Small intestine (tissue), 16 donors: ENCODE measurements at places on chromosomes 2 and 18.
A peak's percentile ranks its signal among the peaks of the same experiment; 100 is the strongest.

GRCh38 chr2:219277703-219278654, 1.2 kb upstream of the DNAJB2 start:
- peak; percentile 83 for DNase-seq

DNA sequence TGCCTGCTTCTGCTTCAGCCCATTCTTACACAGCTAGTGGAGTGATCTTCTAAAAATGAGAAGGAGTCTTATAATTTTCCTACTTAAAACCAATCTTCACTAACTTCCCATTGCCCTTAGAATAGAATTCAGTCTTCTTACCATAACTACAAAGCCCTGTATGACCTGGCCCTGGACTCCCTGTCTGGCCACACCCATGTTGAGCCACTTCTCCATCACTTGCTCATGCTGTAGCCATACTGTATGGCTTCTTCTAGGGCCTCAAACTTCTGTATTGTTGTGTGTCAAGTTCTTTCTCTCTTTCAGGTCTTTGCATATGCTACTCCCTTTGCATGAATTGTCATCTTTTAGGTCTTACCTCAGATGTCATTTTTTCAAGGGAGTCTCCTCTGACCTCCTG, 11.2 kb downstream of the DGUOK start:
- DNase-seq, result no peak

GRCh38 chr2:44869761-44870160, 71.7 kb upstream of the SIX3 start:
- no peak for DNase-seq

GRCh38 chr2:97717613-97717995, 4.2 kb downstream of the ZAP70 start:
- no peak for DNase-seq

GRCh38 chr2:203688798-203689197, 17.6 kb upstream of the CD28 start:
- DNase-seq, result peak; percentile 44

- no peak for DNase-seq
These were observed 169.2 kb upstream of the NOSTRIN start for GRCh38 chr2:168633200-168633599.

GRCh38 chr18:26406324-26406723, 142.0 kb downstream of the KCTD1 start:
- DNase-seq, result no peak

DNA sequence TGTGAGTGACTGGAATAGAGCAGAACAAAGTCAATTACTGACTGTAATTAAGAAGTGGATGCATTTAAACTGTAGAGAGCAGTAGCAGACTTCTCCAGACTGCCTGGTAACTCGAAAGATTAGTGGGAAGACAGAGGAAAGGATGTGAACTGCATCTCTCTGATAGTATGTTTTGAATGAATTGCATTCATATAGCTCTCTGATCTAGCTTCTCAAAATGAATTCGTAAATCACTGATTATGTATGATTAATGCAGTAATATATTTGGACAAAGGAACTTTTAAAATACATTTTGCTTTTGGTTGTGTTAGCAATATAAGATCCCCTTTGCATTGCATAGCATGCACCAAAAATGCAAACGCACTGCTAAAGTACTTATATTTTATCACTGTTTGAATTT, 304.0 kb downstream of the ARHGAP15 start:
- no peak for DNase-seq

DNA sequence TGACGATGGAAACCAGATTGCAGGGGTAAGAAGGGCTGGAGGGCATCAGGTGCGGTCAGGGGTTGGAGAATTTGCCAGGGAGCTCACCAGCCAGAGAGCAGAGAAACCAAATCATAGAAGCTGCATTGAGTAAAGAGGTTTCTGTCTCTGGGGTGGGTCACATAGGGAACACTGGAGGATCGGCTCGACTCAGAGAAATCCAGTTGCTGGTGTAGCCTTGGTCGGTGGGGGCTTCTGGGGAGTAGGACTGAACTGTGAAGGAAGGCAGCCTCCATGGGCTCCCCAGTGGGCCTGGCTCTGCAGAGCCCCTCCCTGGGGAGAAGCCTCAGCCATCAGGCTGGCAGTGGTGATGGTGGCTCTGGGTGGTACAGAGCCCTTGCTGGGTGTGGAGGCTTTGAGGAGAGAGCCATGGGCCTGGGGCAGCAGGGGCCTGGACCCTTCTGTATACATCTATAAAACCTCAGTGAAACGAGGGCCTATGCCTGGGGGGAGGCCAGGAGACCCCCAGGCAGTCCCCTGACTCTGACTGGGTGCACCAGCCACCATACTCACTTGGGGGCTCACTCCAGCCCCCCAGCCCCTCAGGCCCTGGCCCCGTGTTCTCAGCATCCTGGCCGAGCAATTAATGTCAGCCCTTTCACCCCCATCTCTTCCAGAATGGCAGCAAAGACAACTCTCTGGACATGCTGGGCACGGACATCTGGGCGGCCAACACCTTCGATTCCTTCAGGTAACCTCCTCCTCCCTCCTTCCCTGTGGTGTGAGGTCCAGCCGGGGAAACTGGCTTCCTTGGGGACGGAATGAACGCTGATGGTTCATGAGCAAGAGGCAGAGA, 124.5 kb downstream of the CTIF start:
- no peak for DNase-seq

GRCh38 chr2:169656164-169656563, 38.0 kb downstream of the CFAP210 start:
- DNase-seq, result no peak

GRCh38 chr2:226215902-226216503, 583.6 kb downstream of the IRS1 start:
- DNase-seq, result peak; percentile 85

DNA sequence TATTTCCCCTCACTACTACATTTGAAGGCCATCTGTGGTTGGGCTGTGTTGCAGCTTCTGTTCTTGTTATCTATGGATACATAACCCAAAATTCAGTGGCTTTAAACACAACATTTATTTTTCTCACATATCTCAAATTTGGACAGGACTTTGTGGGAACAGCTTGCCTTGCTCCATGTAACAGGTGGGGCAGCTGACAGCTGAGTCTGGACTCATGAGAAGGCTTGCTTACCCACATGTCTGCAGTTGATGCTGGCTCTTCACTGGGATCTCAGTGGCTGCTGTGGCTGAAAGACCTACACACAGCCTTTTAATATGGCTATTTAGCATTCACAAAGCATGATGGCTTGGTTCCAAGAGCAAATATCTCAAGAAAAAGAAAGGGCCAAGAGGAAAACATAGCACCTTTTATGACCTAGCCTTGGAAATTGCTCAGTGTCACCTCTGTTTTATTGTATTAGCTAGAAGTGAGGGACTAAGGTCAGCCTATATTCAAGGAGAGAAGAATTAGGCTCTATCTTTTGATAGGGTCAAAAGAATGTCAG, 296.8 kb upstream of the ZNF521 start:
- no peak for DNase-seq

GRCh38 chr2:16326711-16327300, 338.8 kb downstream of the CYRIA start:
- no peak for DNase-seq

DNA sequence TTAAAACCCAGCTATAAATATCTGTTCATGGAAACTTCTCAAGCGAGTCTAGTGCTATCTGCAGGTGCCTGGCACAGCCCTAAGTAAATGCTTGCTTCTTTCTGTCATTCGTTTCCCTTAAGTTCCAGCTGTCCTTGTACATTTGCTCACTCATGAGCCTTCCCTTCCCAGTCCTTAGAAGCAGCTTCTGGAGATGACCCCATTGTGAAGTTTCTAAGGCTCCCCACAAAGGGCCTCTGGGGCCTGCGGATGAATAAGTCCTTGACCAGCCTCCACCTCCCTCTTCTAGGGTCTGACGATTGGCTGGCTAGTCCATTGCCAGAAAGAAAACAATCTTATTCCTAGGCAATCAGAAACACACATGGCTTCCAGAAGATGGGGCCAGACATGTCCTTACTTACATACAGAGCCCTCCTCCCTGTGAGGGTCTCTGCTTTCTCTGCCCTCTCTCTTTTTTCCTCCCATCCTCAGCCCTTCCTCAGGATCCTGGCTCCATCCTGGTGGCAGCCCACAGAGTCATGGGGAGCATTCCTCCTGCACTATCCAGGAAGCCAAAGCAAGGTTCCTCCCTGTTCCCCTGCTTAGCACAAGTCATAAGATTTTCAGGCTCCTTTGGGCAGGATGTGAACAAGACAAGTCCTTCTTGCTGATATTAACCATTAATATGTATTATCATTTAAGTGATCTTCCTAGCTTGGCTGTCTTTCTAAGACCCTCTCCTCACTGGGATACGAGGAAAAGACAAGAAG, 87.3 kb downstream of the TNFRSF11A start:
- DNase-seq, result no peak

GRCh38 chr18:62399781-62400308, 74.7 kb downstream of the TNFRSF11A start:
- peak; percentile 37 for DNase-seq

GRCh38 chr2:128416806-128417205, 98.1 kb upstream of the HS6ST1 start:
- no peak for DNase-seq

DNA sequence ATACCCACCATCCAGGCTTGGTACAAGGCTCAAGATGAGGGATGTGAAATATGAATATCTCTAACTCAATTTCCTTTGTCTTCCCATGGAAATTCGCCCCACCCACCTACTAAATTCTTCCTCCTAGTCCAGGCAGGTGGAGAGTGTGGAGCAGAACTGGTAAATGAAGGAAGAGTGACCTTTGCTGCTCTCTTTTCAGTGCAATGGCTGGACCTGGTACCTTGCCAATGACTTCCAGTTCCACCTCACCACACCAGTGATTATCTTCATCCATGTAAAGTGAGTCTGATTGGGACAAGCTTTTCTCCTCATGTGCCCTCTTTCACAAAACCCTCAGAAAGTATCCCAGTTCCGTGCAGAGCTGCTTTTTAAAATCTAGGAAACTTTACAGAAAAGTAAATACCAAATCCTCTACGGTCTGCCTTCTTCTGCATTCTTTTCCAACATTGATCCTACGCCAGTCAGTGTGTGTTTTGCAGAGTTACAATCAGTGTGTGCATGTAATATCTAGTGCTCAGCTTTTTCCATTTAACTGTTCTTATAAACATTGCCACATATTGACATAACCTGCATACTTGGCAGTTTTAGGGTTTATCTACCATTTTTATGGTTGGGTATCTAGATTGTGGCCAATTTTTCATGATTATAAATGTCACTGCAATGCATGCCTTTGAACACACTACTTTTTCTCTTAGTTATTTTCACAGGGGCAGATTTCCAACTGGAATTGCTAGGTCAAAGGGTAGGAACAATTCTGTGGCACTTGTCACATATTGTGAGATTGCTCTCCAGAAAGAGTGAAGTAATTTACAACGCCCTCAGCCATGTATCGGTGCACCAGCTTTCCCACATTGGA, 86.5 kb upstream of the SEC11C start:
- peak; percentile 66 for DNase-seq

DNA sequence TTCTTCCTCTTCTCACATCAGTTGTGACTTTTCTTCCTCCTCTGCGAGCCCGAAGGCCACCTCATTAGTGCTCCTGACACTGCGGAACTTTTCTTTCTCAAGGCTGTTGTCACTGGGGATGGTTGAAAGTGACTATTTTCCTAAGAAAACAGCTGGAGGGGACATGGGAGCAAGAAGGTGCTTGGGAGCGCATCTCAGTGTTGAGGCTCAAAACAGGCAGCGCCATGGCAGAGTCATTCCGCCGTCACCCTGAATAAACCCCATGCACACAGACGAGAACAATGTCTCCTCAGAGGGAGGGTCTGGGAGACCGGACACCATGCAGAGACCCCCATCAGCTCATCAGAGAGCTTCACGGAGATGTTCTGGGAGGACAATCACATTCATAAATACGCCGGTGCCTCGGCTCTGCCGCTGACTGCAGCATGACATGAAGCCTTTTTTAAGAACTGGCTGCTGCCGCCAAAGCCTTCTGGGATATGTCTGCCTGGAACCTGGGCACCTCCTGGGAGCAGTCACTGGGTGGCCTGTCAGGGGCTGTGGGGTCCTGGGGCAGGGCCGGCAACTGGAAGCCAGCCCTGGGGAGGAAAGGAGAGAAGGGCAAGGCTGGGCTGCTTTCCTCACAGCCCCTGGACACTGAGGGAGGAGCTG, 19.2 kb downstream of the ATOH8 start:
- no peak for DNase-seq

- DNase-seq, result no peak
These were observed 133.6 kb upstream of the CAVIN2 start for GRCh38 chr2:191980483-191980882.

DNA sequence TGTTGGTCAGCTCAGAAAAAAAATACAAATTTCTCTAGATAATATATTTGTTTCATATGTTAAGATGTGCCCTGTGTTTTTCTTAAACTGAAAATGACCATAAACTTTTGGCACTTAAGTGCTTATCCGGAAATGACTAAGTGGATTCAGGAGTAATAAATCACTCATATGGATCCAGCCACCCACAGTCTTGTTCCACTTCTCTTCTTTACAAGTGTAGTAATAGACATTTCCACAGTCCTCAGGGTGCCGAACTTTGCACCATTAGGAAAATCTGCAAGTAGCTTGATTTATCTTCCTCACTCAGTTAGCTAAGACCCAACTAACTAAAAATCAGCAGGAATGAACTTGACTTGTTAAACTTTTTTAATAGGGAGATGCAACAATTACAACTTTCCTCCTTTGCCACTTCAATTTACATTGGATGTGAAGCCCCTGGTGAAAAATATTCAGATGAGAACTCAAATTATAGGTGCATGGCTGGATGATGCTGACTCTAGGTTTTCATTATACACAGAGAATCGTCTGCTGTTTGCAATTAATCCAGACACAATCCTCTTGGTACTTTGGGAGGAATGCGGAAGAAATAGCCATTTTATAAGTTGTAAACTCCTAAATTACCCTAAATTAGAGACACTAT, 322.5 kb downstream of the ARHGAP15 start:
- no peak for DNase-seq

- DNase-seq, result no peak
These were observed 130.5 kb upstream of the SLC1A4 start for GRCh38 chr2:64858541-64859311.

DNA sequence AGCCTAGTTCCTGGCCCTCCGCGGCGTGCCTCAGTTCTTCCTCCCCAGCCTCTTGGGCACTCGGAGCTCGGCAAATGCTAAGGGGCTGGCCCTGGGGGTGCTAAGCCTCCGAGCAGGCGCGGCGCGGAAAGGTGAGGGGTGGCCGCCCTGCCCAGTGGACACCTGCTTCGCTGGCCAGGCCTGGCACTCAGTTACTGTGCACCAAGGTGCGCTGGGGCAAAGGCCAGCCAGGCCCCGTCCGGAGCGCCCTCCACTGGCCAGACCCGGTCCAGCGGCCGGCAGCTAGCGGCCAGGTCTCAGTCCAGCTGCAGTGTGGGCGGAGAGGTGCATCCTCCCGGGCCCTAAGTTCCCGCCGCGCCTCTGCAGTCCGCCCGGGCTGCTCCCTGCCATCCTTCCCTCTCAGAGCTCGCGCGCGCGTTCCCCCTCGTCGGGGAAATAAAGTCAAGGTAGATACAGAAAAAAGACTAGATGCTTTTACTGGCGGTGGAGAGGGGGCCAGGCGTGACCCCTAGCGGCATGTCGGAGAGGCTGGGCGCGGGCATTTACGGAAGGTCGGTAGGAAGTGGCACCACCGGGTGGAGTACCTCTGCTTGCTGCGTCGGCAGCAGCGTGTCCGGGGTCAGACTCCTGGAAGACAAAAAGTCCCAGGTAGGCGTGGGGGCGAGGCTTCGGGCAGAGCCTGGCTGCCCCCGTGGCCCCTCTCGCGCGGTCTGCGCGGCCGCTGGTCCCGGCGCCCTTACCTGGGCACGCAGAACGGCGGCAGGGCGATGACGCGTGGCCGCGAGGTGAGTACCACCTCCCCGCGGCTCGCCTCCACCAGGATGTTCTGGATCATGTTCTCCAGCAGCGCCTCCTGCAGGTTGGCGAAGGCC, 9.4 kb upstream of the CRYBA2 start:
- DNase-seq, result peak; percentile 72

GRCh38 chr2:45680351-45680967, 29.0 kb downstream of the PRKCE start:
- peak; percentile 56 for DNase-seq
